Muscle of arm (tissue), 14 donors: ENCODE measurements at places on chromosomes 4 and X.

DNA sequence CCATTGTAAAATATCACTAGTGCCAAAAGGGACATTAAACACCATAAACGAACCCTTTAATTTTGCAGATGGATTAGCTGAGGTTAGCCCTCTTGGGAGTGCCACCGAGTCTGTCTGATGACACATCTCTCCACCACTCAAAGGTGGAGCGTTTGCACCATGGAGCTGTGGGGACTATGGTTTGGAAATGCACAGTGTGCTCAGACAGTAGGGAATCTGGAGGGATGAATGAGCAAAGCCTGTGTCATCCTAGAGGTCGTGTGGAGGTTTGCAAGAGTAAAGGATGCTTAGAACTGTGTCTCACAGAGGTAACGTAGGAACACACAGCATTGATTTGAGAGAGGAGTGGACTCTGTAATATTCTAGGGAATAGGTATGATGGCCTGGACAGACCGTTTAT lies 93.7 kb downstream of the CLNK start:
- no peak for DNase-seq

GRCh38 chrX:154369449-154370299 lies 4.8 kb downstream of the FLNA start:
- peak; percentile 85 for DNase-seq

DNA sequence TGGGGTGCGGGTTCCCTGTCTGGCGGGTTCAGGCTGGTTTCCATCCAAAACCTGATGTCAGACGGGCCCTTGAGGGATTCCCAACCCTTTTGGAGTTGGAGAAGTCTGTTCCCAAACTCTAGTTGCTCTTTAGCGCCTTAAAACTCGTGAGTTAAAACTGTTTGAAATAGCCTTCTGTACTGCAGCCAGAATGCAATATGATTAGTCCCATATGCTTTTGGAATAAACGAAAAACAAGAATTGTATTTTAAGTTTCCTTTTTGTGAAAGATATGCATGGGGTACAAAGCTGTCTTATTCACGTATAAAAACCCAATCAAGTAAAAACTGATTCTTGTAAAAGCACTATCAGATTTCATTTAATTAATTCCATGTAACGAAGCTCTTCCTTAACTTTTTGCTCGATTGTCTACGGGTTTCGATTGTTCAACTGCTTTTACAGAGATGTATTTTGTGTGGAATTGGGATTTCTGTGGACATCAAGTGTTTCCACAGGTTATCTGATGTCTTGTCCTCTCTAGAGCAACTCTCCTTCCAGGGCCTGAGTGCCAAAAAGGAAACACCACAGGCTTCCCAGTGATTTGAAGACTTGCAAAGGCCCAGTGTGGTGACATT lies 49.5 kb downstream of the CLDN34 start:
- DNase-seq, result no peak

DNA sequence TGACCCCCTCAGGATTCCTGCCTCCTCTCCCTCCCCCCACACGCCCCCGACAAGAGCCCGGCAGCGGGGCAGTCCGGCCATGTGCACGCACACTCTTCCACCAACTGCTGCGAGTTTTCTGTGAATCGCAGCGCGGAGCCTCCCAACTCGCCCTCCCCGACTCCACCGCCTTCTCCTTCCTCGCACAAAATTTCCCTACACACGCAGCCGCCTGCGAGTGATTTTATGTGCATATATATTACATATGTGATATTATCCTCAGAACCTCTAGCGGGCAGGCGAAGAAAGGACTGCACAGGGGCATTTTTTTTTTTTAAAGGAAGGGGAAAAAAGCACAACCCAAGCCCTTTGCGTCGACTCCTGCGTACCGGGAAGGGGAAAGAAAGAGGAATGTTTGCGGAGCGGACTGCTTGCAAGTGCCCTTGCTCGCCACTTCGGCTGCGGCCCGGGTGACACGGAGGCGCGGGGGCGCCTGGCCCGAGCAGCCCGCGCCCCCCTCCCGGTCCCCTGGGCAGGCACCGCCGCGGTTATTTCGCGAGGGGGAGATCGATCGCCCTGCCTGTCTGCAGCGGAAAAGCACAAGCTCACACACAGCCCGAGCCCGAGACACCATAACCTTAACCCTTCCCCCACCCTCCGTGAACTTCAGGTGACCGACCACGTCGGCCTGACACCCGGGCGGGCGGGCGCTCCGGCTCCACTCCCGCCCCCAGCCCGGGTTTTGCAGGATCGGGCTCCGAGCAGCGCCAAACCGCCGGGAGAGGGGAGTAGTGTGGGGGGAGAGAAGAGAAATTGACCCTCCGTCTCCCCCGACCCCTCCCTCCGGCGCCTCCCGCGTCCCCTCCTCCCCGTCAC lies 2.3 kb downstream of the ZNF827 start:
- DNase-seq, result peak; percentile 71

GRCh38 chr4:141352909-141353525 lies 132.3 kb downstream of the ZNF330 start:
- no peak for DNase-seq

DNA sequence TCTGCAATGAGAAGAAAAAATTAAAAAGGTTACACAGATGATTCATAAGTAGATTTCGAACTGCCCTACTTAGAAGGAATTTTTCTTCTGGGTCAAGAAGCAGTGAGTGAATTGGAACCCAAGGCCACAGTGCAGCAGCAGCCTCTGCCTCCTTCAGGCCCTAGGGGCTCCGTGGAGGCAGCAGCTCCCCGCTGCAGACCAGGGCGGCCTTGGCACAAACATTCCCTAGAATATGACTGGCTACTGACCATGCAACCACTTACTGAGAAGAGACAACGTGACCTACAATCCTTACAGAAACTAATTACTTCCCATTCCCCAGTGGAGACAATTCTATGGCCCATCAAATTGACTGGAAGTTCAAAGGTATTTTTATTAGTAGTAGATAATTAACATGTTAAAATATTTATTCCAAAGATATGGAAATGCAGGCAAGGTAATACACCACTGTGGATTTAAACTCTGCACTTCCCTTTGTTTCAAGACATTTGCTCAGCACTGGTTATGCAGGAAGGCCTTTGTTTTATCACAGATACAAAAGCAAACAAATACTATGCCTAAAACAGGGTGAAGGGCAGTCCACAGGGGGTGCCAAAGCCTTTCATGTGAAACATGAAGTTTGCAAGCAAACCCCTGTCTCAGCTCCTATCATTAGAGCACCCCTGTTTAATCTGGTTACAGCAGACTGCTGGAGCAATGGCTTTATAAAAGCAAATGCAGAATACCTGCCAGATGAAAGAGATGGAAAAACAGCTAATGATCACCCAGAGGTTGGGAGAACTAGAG lies 59.2 kb downstream of the PCDH19 start:
- DNase-seq, result no peak

DNA sequence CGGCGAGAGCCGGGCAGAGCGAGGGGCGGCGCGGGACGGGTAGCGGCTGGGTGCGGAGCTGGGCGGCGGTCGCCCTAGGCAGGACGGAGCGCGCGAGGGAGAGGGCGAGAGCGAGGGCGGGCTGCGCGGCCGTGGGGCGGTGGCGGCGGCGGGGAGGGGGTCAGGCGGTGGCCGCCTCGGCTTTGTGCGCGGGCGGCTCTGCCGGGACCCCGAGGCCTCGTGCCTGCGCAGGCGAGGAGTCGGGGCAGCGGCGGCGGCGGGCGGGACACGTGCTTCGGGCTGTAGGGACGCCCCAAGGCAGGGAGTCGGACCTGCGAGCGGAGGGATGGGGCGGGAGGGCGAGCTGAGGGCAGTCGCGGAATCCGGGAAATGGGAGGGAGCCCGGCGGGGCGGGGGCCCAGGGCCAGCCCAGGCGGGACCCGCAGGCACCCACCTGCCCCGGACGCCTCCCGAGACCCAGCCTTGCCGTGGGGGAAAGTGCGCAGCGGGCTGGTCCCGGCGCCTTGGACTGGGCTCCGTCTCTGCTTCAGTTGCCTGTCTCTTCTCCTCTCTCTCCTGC lies 465 bp downstream of the BMPR1B start:
- peak; percentile 45 for DNase-seq

GRCh38 chr4:39464886-39465501 lies 6.1 kb downstream of the LIAS start:
- DNase-seq, result no peak

- no peak for DNase-seq
Observed at GRCh38 chr4:46444318-46445000, 54.5 kb upstream of the GABRA2 start.

GRCh38 chrX:134647477-134647877 lies 10.8 kb downstream of the PLAC1 start:
- DNase-seq, result no peak

- DNase-seq, result no peak
Observed at GRCh38 chrX:15319075-15319474, 3.6 kb upstream of the ASB11 start.

- DNase-seq, result no peak
Observed at GRCh38 chr4:56655627-56656345, 25.3 kb downstream of the HOPX start.
